ENCODE measurements at places on chromosomes 1 and 21.
A peak's percentile ranks its signal among the peaks of the same experiment; 100 is the strongest.

- H3K36me3 ChIP-seq, result no peaks in the 10 kb centered on the region
- H3K4me3 ChIP-seq, result no peak overlapping the region
- DNase-seq, result no peak
- H3K4me1 ChIP-seq, result no peaks in the 10 kb centered on the region
- H3K27ac ChIP-seq, result no peak overlapping the region
- H3K27me3 ChIP-seq, result no peaks in the 10 kb centered on the region
Observed at GRCh38 chr1:183757061-183757460, 47.9 kb upstream of the RGL1 start.

- no peak for DNase-seq
- no peaks in the 10 kb centered on the region for H3K4me1 ChIP-seq
- no peak overlapping the region for H3K4me3 ChIP-seq
- H3K27me3 ChIP-seq, result no peaks in the 10 kb centered on the region
- H3K27ac ChIP-seq, result no peak overlapping the region
Observed at GRCh38 chr1:92502247-92502646, 15.5 kb upstream of the GFI1 start.

- no peak overlapping the region for H3K4me3 ChIP-seq
- H3K27me3 ChIP-seq, result no peaks in the 10 kb centered on the region
- no peaks in the 10 kb centered on the region for H3K36me3 ChIP-seq
- H3K4me1 ChIP-seq, result peaks cover 5% of the 10 kb centered on the region
- DNase-seq, result no peak
Observed at GRCh38 chr1:228939881-228940392, 204.7 kb downstream of the RHOU start.

DNA sequence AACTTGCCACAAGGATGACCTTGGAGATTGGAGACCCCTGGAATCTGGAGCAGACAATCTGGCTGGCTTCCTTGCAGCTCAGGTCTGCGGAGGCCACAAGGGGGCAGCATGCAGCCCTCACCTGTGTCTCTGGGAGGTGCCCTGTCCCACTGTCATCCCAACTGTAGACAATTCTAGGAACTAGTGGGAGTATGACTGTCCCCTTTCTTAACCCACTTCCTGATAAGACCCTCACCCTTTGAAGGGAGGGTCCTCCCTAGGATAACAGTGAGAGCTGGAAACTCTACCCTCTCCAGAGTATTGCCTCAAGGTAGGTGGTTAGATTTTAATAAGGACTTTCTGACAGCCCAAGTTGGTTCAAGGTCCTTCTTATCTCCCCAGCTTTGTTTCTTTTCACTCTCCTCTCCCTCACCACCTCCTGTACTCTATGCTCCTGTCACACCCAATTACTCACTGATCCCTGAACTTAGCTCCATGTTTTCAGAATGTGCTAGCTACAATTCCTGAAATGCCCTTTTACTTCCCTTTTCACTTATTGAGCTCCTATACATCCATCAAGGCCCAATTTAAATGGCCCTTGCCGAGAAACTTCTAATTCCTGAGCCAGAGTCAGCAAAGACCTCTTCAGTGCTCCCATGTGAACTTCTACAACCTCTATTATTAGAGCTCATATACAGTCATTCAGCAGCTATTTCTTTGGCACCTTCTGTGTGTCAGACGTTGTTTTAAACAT lies 9.2 kb upstream of the KCNQ4 start:
- no peak overlapping the region for H3K27ac ChIP-seq
- DNase-seq, result peak; percentile 53
- no peak overlapping the region for H3K4me3 ChIP-seq
- peaks cover 44% of the 10 kb centered on the region for H3K36me3 ChIP-seq
- no peaks in the 10 kb centered on the region for H3K4me1 ChIP-seq
- H3K27me3 ChIP-seq, result no peaks in the 10 kb centered on the region

DNA sequence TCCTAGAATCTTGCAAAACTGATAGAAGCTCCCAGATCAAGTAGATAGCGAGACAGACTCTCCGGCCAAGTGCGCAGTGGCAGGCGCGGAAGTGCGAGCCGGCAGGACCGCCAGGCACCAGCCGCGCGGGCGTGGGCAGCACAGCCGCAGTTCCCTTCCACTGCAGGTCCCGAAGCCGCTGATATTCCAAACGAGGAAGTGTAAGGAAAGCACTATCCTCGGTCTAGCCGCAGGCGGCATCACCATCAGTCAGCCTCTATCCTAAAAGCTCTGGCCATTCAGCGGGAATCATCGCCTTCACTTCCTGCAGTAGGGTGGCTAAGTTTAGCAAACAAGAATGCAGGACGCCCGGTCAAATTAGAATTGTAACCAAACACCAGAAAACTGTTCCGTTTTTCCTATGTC lies 710 bp downstream of the GLRX2 start:
- H3K4me3 ChIP-seq, result peak overlapping the region; percentile 90
- H3K36me3 ChIP-seq, result no peaks in the 10 kb centered on the region
- H3K27me3 ChIP-seq, result no peaks in the 10 kb centered on the region
- no peaks in the 10 kb centered on the region for H3K4me1 ChIP-seq

DNA sequence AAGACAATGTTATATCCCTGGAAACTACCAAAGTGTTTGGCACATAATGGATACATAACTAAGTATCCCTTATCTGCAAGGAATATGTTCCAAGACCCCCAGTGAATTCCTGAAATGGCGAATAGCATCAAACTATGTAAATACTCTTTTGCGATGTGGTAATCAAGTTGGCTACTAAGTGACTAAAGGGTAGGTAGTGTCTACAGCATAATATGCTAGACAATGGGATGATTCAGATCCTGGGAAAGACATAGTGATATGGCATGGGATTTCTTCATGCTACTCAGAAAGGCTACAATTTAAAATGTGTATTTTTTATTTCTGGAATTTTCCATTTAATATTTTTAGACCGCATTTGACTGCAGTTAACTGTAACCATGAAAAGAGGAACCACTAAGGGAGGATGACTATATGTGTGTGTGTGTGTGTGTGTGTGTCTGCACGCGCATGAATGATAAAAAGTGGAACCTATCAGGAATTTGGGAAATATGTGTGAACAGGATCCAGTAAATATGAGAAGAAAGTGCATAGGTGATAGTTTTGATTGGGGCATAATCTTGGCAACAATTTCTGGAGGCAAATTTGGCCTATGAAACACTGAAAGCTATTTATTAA lies 1899.9 kb downstream of the NCAM2 start:
- DNase-seq, result no peak
- H3K36me3 ChIP-seq, result no peaks in the 10 kb centered on the region
- peaks cover 3% of the 10 kb centered on the region for H3K4me1 ChIP-seq
- H3K27me3 ChIP-seq, result no peaks in the 10 kb centered on the region
- no peak overlapping the region for H3K4me3 ChIP-seq

DNA sequence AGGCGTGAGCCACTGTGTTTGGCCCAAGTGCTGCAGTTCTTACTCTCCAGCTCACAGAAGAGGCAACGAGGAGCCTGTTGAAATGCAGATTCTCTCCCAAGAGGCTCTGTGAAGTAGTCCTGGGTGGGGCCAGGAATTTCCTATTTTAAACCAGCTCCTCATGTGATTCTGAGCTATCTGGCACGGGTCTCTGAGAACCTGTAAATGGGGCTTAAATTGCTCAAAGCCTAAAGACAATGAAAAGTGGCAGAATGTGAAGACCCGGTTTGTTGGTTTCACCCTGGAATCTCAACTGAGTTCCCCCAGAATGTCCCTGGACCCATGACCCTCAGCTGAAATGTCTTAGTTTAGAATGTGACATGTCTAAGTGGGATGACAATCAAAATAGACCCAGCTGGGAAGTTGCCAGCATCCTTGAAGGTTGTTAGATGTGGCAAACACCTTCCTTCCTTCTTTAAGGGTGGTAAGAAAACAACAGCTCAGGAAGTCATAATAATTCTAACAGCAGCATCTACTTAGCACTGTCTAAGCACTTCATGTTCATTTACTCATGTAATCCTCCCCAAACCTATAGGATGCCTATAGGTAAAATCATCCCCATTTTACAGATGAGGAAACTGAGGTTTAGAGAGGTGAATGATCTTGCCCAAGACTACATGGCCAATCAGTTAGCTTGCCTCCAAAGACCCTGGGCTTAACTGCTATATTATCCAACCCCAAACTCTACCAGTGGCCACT lies 20.9 kb upstream of the ATP5PO start:
- peaks cover 10% of the 10 kb centered on the region for H3K4me1 ChIP-seq
- H3K36me3 ChIP-seq, result no peaks in the 10 kb centered on the region
- H3K4me3 ChIP-seq, result no peak overlapping the region
- H3K27me3 ChIP-seq, result no peaks in the 10 kb centered on the region
- DNase-seq, result no peak

DNA sequence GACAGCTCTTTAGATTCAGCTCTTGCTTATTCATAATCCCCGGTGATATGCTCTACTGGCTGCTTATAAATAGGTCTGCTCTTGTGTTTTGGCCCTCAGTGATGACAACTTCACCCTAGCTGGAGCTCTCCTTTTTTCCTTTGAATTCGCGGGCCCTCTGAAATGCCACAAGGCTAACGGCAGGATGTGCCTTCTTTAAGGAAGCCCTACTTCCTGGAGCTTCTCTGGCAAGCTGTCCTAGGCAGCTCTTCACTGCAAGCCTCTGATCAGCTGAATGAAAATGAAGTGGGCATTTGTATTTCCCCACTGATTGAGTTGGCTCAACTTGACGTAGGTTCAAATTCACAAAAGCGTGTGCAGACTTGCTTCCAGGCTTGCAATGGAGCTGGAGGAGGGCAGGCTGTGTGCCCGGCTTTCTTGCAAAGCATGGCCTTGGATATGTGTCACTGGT lies 22.2 kb downstream of the SGIP1 start:
- no peak overlapping the region for H3K4me3 ChIP-seq
- H3K4me1 ChIP-seq, result no peaks in the 10 kb centered on the region
- H3K27me3 ChIP-seq, result no peaks in the 10 kb centered on the region
- H3K36me3 ChIP-seq, result no peaks in the 10 kb centered on the region
- DNase-seq, result no peak

GRCh38 chr1:151165281-151165737 lies 393 bp downstream of the LYSMD1 start:
- H3K36me3 ChIP-seq, result peaks cover 49% of the 10 kb centered on the region
- peak overlapping the region; percentile 85 for H3K4me3 ChIP-seq
- H3K27ac ChIP-seq, result peak overlapping the region; percentile 63
- peak; percentile 66 for DNase-seq
- H3K27me3 ChIP-seq, result no peaks in the 10 kb centered on the region
